Activated gamma-delta T cell treated with Interleukin-2 at 50 U/mL for 16 hours (primary cell): ENCODE measurements at places on chromosomes 7 and 10.

DNA sequence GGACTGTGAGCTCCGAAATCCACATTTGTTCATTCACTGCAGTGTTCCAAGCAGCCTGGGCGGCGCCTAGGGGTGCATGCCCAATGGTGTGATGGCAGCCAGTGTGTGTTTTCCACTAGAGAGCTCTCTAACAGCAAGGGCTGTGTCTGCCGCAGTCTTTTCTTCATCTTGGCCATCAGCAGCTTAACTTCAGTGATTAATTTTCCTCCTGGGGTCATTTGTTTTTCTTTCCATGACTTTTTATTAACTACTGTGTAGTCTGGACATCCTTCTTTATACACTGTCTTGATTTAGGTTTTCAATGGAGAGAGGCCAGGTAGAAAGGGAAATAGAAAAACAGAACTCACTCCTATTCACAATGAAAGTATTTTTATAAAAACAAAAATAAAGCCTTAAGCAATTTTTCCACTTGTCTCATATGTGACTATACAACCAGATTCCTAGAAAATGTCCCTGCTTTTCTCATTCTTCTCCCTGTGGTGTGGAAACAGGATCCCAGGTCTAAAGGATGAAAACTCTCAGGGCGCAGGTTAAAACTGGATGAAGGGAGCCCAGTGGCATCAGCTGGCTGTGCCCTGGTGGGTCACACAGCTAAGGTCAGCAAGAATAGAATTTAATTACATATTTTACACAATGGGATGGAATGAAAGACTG, 176.8 kb downstream of the PKD1L1 start:
- DNase-seq = no peak

DNA sequence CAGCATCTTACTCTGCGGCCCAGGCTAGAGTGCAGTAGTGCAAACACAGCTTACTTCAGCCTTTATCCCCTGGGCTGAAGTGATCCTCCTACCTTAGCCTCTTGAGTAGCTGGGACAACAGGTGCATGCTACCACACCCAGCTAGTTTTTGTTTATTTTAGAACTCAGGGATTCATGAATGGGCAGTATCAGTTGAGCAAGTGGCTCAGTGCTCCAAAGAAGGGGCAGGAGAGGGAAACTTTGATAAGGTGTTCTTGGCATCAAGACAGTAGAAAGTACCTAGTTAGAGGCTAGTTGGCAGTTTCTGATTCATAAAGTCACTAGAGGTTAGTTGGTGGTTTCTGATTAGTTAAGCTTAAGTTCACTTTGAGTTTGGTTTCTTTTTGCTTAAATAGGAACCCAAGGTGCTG, 18.4 kb downstream of the TRIM24 start:
- no peak for DNase-seq

DNA sequence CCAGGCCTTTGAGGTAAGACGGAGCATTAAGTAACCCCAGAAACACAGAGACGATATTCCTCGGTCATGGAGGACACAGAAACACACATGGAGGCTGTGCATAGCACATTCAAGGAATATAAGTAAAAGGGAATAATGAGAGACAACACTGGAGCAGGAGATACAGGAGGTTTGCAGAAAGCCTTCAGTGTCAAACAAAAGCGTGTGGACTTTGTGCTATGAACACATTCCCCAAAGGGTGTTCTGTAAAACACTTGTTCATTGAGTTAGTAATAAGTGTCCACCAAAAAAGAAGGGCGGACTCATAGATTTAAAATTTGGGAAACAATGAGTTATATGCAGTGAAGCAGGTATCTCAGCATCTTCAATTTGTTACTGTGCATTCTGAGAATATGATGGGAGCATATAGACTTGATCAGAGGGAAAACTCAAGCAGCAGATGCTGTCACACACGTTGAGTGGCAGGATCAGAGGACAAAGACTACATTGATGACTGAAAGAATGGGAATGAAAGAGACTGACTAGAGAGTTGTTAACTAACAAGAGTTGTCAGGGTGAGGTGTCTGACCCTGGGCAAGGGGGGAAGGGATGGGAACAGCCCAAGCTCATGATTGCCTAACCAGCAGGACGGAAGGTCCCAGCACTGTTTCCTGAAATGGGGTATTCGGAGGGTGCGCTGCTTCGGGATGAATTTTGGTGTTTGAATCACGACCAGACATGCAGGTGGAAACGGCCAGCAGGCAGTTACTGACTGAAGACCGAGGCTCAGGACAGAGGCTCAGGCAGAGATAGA, 85.2 kb upstream of the VIPR2 start:
- no peak for DNase-seq

GRCh38 chr7:31647511-31647910, 39.5 kb upstream of the PPP1R17 start:
- DNase-seq = no peak

DNA sequence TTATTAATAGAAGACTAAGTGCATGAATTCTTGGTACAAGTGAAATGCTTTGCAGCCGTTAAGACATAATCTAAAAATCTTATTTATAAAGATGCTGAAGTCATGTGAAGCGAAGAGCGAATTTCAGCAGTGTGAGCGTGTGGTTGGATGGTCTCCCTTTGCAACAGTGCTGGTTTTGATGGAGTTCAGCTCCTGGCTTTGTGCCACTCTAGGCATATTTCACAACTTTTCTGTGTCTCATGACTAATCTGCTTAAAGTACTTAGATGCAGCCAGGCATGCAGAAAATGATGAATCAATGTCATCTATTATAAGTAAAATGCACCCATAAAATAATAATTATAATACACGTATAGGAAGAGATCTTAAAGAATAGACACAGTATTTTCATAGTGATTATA, 107.2 kb upstream of the TCERG1L start:
- DNase-seq = no peak

DNA sequence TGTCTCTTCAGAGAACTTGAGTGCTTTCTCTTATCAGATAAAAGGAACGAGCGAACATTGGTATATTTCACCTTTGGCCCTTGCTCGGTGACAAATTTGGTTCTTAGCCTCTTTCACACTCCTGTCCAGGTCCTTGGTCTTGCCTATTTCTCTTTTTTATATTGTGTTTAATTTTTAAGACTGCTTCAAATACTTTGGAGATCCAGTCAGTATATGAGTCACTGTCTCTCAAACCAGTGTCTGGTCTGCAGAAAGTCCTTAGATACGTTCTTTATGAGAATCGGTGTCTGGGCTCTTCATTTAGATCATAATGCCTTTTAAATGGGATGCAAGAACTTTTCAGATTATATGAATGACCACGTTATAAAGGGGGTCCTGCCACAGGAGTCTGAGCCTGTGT, 55.0 kb downstream of the PIK3AP1 start:
- no peak for DNase-seq

DNA sequence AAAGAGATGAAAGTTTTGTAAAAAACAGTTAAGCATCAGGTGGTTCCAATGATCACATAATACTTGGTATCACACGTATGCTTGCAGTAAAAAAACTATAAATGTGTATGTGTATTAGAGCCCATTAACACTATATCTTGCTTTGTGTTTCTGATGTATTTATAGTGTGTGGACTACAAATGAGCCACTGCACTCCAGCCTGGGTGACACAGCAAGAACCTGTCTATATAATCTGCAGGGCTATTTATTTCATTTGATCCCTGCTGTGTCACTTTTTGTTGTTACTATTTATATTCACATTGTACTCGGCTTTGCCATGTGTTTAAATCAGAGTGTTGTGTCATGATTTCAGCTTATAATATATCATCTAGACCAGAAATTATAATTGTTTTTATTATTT, 487.8 kb upstream of the TEX47 start:
- DNase-seq = no peak

DNA sequence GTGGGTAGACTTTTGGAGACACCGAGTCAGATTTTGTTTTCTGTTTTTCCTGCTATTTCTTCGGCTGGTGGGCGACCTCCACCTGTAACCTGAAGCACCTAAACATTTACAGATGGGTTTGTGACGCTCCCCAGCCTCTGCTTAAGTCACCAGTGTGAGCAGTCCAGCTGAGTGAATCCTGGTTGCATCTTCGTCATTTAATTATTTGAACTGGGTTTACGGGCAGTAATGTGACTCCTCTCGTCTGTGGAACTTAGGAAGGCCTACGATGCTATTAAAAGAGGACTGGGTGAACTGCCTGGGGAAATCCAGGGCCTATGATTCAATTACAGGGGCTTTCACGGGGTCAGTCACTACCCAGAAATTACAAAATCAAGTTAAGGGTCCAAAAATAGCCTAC, 52.5 kb downstream of the WNT2 start:
- no peak for DNase-seq

DNA sequence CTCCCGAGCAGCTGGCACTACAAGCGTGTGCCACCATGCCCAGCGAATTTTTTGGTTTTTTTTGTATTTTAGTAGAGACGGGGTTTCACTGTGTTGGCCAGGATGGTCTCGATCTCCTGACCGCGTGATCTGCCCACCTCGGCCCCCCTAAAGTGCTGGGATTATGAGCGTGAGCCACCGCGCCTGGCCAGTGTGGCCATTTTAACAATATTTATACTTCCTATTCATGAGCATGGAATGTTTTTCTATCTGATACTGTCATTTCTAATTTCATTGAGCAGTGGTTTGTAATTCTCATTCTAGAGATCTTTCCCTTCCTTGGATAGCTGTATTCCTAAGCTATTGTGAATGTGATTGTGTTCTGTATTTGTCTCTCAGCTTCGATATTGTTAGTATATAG, 96.2 kb downstream of the GLCCI1 start:
- DNase-seq = no peak

- DNase-seq = no peak
Measured at GRCh38 chr7:3150027-3150426, 106.4 kb upstream of the CARD11 start.

GRCh38 chr7:69610374-69611084, 12.3 kb downstream of the AUTS2 start:
- no peak for DNase-seq

- no peak for DNase-seq
Measured at GRCh38 chr7:7798510-7798909, 80.1 kb upstream of the RPA3 start.

- no peak for DNase-seq
Measured at GRCh38 chr10:27564880-27565279, 60.8 kb downstream of the RAB18 start.

DNA sequence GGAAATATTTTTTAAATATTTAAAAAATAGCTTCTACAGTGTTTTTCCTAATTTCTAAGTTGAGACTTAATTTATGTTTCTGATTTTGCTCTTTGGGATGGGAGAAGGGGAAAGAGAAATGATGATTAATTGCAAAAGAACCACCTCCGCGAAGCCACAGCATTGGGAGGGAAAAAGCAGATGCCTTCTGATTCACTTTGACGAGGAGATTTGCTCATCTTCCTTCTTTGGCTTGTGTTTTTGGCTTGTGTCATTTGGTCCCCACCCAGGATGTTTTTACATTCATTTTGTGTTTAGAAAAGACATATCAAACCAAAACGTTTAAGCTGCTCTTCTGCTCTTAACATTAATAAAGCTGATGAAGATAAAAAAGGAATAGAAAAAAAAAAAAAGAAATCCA, 121.7 kb downstream of the MACC1 start:
- no peak for DNase-seq

DNA sequence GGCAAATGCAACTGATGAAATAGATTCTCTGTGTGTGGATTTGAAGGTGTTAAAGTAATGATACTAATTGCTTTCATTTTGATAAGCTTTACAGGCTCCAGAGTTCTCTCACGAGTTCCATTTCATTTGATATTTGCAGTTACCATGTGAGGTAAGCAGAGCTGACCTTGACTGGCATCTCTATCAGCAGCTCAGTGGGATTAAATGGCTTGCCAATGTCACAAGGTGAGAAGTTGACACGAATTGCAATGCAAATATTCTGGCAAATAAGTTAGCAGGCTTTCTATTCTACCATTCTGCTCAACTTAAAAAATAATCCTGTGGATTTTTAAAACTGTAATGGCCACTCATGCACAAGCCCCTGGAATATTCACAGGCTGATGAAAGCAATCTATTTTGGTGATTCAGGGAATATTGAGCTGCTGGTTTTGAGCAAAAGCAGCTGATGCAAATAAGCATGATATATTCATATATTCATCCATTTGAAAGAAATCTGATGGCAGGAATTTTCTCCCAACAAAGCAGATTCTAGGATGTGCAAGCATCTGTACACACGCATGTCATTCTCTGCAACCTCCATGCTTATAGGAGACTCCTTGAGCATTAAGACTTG, 64.5 kb upstream of the ANKRD1 start:
- DNase-seq = no peak

- DNase-seq = no peak
Measured at GRCh38 chr7:77461246-77461645, 45.1 kb upstream of the GSAP start.

DNA sequence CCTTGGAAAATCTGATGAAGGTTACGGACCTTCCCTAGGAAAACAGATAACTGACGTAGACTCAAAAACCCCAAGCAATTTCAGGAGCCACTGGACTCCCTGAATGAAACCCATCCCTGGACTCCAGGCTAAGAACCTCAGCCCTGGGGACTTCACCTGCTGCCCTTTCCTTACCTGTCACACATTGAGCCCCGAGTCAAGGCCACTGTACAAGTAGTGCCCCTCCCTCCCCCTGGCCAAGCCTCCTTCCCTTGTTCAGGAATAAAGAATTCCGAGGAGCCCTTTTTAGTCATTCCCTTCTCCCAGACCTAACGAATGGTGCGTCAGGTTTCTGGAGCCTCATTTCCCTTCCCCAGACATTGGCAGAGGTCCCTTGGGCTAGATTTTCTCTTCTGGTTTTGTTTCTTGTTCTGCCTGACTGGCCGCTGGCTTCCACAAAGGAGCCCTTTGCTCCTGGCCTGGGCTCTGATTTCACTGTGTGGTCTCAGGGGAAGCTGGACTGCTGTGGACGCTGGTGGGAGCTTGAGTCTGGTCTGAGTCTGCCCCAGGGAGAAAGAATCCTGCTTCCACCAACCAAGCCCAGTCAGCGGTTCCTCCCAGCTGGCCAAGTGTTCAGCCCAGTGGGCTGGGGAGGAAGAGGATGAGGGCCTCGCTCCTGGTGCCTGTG, 31.7 kb downstream of the ZNF775 start:
- DNase-seq = no peak

DNA sequence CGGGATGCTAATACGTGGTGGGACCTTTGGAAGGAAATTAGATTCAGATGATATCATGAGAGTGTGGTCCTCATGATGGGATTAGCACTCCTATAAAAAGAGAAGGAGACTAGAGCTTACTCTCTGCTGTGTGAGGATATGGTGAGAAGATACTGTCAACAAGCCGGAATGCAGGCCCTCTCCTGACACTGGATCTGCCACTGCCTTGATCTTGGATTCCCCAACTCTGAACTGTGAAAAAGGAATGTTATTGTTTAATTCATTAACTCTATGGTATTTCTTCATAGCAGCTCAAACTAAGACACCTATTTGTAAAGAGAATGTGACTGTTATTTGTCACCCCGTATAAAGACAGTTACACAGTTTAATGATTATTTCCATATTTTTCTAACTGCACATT, 1227.5 kb upstream of the C7orf33 start:
- DNase-seq = no peak

- DNase-seq = no peak
Measured at GRCh38 chr10:97607095-97607636, 17.6 kb downstream of the C10orf62 start.
